KG1 (cell line): ENCODE measurements at places on chromosomes 16 and 17.

DNA sequence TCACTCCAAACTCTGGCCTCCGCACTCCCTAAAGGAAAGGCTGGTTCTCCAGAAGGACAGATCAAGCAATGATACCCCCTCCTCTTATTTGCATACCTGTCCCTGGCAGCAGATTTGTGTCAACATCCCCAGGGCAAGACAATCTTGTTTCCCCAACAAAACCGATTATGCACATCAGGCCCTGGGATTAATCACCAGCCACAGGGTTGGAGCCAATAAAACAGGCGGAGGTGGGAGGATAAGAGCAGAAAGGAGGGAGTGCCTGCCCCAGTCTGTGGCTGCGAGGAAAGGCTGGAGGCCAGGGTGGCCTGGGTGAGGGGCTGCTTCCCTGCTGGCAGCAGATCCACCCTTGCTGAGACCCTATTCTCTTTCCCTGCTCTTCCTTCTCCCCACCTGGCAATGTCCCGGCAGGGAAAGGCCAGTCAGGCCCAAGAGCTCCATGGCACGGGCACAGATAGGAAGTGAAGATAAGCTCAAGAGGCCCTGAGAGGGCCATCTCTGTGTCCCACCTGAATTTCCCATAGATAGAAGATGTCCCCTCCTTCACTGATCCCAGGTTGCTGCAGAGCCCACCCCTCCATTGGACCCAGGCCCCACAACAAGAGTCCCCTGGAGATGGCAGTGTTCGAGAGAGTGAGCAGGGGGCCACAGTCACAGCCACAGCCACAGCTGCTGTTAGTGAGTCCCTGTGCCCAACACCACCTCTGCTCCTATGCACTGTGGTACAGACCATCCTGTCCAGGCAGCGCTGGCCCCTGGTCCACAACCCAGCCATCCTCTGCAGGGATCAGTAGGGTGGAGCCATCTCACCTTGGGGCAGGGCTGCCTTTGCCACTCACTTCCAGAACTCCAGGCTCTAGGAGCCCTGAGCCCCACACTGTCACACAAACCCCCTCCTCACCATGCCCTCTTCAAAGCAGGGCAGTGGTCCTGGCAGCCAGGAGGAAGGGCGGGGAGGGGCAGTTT, 137.5 kb downstream of the SDK2 start:
- DNase-seq = no peak

DNA sequence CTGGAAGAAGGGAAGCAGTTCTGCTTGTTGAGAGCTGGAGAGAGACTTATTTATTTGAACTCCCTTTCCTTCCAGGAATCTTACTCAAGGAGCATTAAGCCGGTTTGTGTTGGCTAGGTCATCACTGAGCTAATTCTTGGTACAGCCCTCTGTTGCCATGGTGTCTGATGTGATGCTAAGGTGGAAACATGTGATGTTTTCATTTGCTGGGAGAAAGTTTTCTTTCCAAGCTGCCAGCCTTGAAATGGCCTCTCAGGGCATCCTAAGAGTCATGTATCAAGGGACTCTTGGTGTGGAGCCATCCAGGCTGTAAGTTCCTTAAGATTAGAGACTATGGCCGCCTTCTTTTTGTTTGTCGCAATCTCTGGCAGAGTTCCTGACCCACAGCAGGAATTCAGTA, 4.2 kb downstream of the PSKH1 start:
- no peak for DNase-seq

DNA sequence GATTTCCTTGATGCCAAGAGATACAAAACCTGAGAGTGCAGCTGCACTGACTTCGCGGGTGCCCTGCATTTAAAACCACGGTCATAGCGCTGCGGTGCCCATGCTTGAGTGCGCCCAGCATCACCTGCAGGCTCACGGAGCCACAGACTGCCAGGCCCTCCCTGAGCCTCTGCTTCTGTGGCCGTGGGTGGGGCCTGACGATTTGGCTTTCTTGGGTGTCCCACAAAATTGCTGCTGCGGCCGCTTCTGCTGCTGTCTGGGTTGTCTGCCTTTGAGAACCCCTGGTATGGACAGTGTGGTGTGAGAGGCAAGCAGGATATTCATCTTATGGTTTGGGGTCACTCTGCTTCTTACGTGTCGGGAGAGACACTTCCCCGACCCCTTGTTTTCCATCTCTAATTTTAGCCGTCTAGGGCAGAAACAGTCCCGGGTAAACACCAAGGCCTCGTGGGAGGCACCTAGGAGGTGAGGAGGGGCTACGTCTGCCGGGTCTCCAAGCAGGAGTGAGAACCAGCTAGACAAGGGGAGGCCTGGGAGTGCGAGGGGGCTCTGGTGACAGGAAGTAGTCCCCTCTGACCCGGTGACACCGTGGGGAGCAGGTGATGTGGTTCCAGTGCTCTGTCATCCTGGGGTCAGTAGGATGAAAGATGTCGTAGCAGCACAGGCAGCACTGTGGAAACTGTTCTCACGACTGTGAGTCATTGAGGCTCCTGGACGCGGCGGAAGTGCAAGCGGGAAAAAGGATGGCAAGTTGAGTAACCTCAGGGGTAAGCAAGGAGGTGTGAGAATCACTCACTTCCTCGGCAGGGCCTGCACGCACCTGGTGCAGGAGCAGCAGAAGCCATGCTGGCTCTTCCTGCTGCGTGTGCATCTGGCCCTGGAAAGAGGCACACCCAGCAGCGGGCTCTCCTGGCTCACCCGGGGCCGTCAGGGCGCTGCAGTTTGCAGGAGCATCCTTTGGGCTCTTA, 176.3 kb downstream of the RPTOR start:
- no peak for DNase-seq

GRCh38 chr16:19001788-19002187, 18.1 kb downstream of the TMC7 start:
- no peak for DNase-seq

DNA sequence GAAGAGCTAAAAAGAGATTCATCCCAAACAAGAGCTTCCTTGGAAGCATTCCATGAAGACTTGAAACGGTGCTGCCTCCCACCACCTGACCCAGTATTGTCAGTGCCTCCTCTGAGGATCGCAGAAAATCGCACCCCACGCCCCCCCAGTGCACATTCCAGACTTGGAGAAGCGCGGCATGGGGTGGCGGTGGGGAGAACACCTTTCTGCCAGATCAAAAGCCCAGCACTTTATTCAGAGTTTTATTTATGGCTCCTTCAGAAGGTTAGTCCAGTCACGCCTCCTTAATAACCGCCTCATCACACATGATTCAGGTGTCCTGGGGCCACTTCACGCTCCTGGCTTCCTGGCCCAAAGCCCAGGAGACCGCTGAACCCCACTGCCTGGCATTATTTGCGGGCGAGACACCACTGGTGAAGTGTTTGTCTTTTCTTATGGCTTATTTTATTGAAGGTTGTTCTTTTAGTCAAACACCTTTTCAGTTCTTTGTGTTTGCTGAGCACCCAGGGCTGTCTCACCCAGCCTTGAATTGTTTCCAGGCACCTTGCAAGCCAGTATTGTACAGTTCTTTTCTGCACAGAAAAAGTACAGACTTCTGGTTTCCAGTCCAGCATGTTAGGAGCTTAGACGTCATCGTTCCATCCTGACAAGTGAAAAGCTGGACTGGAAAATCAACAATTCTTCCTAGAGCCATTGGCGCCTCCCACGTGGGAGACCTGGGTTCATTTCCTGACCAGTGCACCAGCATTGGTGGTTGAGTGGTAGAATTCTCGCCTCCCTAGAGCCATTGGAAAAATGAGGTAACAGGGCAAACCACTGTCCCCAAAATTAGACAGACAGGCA, 79.6 kb upstream of the CACNG5 start:
- DNase-seq = no peak

GRCh38 chr16:30633526-30633925, 17.2 kb upstream of the PRR14 start:
- DNase-seq = no peak

DNA sequence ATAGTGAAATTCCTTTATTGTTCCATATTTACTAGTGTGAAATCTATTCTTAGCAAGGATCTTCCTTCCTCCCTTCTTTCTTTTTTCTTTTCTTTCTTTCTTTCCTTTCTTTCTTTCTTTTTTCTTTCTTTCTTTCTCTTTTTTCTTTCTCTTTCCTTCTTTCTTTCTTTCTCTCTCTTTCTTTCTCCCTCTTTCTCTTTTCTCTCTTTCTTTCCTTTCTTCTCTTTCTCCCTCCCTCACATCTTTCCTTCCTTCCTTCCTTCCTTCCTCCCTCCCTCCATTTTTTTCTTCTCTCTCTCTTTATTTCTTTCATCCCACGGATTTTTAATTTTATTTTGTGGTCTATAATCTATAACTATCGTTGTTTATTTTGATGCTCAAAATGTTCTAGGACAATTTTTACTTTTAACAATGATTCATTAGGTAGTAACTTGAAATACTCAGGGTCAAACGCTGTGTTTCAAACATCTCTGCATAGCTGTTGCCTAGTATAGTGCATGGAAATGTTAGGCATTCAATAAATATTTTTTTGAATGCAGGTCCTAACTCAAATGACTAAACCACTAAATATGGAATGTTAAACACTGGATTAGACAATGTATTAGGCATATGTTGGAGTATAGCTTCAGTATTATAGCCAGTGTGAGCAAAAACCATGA, 178.3 kb downstream of the MAP2K6 start:
- no peak for DNase-seq

DNA sequence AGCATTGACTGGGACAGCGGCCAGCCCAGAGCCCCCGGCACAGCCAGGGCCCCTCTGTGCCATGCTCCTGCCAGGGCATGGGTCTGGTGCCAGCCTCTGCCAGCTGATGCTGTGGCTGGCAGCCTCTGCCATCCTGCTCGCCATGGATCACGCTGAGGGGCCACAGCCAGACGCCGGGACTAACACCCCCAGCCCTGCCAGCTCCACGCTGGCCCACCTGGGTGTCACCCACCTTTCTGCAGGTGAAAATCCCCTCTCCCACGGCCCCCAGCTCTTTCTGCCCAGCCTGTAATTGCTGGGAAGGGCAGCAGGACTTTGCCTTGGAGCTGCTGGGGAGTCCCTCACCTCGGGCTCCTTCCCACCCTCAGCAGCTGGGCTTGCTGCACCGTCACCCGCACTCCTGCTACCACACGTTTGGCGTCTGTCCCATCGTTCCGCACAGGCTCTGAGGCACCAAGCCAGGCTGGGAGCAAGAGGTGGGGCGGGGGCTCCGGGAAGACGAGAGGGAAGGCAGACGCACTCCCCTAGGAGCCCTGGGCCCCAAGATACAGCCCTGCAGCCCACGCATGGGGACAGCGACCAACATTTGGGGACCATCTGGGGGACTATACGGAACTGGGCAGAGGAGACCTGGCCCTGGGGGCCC, 42.0 kb upstream of the ACSF3 start:
- DNase-seq = no peak

DNA sequence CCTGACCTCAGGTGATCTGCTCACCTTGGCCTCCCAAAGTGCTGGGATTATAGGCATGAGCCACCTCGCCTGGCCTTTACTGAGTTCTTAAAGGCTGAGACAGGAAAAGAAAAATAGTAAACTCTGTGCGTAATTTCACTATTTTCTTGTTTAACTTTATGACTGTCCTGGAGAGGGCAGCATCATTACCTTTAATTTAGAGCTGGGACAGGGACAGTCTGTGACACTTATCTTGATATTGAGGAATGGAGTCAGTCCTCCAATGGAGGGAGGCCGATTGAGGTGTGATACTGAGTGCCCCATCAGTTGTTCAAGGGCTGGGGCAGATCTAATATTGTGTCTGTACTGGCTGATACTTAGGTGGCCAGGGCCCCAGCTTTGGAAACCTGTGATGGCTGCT, 21.5 kb upstream of the SPN start:
- no peak for DNase-seq

DNA sequence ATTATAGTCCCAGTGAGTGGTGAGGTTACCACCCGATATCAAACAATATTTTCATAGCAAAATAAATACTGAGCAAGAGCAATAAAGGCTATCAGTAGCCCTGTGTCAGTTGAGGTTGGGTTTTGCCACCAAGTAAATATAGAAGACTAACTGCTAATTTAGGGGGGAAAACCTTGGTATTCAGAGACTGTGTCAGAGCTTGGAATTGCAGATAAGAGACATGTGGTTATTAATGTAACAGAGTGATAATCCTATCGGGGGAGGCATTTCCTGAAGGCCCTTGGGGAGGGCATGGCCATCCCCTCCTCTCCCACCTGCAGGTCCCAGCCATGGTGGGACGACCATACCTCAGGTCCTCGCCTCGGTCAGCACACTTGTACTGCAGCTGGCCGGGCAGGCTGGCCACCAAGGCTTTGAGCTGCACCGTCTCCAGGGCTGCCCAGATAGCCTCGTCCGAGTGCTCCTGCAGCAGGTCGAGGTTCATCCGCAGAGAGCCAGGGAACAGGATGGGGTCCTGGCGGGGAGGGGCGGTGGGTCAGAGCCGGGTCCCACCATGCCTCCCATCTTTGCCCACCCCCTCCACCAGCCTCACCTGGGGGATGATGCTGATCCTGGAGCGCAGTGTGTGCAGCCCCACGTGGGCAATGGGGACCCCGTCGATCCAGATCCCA, 68.9 kb downstream of the ABCC6 start:
- no peak for DNase-seq

- DNase-seq = no peak
These were observed 643 bp downstream of the HIGD1B start for GRCh38 chr17:44848257-44848795.

GRCh38 chr16:71441348-71442050, 355 bp downstream of the TLE7 start:
- DNase-seq = no peak

DNA sequence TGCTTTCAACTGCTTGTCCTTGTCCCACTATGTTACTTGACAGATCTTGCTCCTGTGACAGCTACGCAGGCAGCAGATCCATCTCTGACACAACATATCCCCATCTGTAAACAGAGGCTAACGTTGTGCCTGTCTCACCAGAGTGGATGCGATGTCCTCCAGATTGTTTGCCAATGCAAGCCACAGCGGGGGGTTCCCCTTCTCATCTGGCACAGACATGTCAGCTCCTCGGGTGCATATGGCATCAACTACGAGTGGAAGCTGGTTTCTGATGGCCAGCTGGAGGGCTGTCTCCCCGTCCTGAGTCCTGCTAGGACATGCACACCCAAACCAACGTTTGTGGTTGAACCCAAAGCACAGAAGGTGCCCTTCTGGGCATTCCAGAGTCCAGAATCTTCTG, 39.0 kb downstream of the CYB5D2 start:
- no peak for DNase-seq

GRCh38 chr16:71734511-71734910, 10.0 kb upstream of the PHLPP2 start:
- no peak for DNase-seq

GRCh38 chr17:32157225-32157624, 14.9 kb downstream of the RHOT1 start:
- no peak for DNase-seq

- DNase-seq = peak; percentile 49
These were observed 369.2 kb downstream of the CDH13 start for GRCh38 chr16:82995924-82996441.

DNA sequence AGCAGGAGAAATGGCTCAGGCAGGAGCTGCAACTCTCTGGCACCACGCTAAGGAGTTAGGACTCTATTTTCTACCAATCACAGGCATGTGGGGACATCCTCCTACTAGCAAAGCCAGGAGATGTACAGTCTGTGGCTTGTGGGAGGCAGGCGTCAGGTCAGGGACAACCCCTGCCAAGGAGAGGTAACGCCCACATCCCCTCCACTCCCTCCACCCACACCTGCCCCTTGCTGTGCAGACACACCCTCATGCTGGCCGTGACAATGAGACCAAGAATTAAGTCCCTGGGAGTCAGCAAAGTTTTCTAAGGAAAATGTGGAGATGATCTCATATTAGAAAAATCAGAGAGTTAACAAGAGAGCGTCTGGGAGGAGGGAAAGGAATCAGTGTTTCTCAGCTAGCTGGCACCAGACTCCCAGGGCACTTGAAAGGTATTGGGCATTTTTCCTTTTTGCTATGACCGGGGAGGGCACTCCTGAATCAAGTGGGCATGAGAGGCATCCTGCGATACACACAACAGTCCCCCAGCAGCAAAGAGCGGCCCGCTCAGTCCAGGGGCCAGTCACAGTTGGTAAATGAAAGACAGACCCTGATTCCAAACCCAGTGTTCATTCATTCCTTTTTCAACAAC, 87.3 kb upstream of the RPL38 start:
- no peak for DNase-seq
